Substantia nigra (tissue), 51 donors: ENCODE measurements at places on chromosomes 3 and 15.

- no peak for DNase-seq
Measured at GRCh38 chr3:133857767-133858166, 37.9 kb downstream of the RAB6B start.

DNA sequence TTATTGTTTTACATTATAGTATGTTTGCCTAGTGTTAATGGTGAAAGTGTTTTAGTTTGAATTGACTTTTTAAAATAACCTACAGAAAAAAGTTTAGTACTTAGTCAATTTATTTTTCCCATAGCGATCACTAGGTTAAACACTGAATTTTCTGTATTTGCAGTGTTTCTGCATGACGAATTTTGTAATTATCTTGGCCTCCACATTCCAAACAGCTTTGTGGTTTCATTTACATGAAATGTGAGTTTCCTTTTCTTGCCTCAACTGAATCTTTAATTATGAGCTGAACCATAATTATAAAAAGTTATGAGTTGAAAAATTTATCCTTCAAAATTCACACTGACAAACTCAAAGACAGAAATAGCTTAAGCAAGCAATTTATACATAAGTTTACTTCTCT, 235.5 kb downstream of the CTNNB1 start:
- DNase-seq, result no peak

GRCh38 chr3:168436245-168436724, 340.6 kb upstream of the GOLIM4 start:
- no peak for DNase-seq

GRCh38 chr3:128276146-128276435, 122.8 kb downstream of the EEFSEC start:
- DNase-seq, result no peak

- DNase-seq, result no peak
Measured at GRCh38 chr3:177820683-177821316, 623.5 kb upstream of the TBL1XR1 start.

DNA sequence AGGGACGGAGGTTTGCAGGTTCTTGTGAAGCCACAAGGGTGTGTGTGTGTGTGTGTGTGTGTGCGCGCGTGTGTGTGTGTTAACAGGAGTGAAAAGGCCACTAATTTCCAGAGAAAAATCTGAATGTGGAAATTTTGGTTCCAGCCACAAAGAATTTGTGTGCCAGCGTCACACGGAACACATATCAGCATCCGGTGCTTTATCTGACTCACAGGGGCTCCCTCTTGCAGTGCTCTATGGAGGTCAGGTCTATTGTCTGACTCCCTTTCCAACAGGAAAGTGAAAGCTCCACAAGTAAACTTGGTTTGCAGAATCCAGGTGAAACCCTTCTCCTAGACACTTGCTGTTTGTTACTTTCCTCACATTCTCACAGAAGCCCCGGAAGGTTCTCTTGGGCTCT, 6.2 kb downstream of the CLDN11 start:
- no peak for DNase-seq

DNA sequence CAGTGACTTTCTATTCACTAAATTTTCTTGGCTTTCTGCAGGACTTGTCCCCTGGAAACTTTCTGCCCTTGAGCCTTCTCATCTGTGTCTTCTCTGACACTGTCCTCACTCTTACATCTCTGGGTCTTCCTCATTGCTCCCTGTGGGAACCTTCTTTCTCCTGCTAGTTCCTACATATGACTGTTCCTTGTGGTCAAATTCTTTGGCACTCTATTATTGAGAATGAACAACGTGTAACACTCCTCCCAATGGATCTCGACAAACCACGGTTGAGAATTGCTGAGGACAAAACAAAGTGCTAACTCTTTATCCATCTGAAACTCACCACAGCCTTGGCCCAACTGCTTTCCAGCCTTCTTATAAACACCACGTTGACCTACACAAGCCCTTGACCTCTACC, 3.5 kb upstream of the FAM81A start:
- DNase-seq, result no peak

- no peak for DNase-seq
Measured at GRCh38 chr3:160169139-160169976, 55.9 kb upstream of the C3orf80 start.

- no peak for DNase-seq
Measured at GRCh38 chr3:128409624-128410581, 56.8 kb downstream of the DNAJB8 start.

DNA sequence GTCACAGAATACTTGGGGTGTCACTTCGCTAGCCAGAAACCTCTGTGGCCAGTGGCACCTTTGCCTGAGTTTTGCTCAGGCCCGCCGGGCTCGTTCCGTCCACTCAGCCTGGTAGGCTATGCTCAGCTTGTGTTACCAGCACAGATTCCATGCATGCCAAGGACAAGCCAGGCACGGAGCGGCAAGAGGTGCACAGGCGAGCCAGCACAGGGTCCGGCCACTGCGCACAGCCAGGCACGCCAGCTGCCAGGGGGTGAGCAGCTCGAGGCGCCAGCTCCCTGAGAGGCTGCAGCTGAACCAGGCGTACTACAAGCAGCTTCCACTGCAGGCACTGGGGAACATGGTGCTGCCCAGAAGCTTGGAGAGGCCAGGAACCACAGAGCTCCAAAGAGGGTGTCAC, 14.7 kb downstream of the PCYT1A start:
- DNase-seq, result no peak

DNA sequence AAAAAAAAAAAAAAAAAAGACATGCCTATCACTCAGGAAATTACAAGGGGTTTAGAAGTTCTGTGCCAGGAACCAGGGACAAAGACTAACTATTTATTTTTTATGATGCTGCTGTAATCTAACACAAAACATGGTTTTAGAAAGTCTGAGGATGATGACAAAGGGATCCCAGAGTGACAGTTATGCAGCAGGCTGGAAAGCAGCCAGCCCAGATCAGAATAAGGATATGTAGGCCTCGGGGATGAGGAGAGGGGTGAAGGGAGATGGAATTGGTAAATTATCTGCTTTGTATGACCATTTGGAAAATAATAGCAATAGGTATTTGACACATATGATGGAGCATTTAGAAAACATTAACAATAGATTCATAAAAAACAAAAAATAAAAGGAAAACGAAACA, 34.1 kb upstream of the NMD3 start:
- no peak for DNase-seq

- no peak for DNase-seq
Measured at GRCh38 chr15:71349736-71350526, 234.7 kb downstream of the THSD4 start.

- no peak for DNase-seq
Measured at GRCh38 chr3:178439504-178439903, 96.7 kb upstream of the KCNMB2 start.
